AML-193 (cell line): ENCODE measurements at places on chromosomes 2 and 18.

- DNase-seq: no peak
Measured at GRCh38 chr2:215435870-215436704, at the start of gene FN1. Gene FN1 (minus strand): TSS chr2:215436068. CDS start chr2:215435802, 266 bp downstream.

- DNase-seq: no peak
Measured at GRCh38 chr18:68861365-68861764, 63.5 kb downstream of the CCDC102B start.

GRCh38 chr2:238339814-238340213 is 19.5 kb downstream of the TRAF3IP1 start:
- no peak for DNase-seq

- peak; percentile 60 for DNase-seq
Measured at GRCh38 chr2:187581125-187581896, 27.1 kb upstream of the TFPI start.

GRCh38 chr2:26875065-26875634 is 27.2 kb downstream of the DPYSL5 start:
- no peak for DNase-seq

DNA sequence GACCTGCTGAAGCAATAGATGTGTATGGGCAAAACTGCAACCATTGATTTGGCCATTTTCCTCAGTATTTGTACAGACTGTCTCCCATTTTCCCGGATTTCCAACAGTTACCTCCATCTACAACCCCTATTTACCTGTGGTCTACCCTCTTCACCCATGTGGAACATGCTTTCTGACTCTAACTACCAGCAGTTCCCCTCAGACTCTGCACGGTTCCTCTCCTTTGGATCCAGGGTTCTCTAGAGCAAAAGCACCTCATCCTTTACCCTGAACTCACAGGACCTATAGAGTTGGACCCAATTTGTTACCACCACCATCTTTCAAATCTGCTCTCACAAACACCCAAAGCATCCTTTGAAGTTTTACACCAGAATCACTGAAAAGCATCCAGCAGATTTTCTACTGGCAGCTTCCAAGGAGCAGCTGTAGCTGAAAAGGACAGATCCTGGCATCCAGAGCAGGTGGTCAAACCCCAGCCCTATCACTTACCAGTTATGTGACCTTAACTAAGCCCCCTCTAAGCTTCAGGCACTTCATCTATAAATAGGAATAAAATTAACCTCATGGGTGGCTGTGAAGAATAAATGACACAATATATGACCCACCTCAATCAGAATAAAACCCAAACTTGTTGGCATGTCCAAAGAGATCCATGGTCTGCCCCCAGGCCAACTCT is 15.3 kb downstream of the CYTIP start:
- no peak for DNase-seq
